ENCODE measurements at places on chromosomes 5 and 9. TPM values are rescaled to one million over a fixed set of nuclear protein-coding genes. Genes with fewer than 3 reads are reported as not detected.

Gene TRAPPC13
- total RNA-seq: 20.8 TPM

Gene CXCL14
- total RNA-seq: not detected

Gene ICE1
- 18.0 TPM for total RNA-seq

Gene GRM6
- not detected for total RNA-seq

DNA sequence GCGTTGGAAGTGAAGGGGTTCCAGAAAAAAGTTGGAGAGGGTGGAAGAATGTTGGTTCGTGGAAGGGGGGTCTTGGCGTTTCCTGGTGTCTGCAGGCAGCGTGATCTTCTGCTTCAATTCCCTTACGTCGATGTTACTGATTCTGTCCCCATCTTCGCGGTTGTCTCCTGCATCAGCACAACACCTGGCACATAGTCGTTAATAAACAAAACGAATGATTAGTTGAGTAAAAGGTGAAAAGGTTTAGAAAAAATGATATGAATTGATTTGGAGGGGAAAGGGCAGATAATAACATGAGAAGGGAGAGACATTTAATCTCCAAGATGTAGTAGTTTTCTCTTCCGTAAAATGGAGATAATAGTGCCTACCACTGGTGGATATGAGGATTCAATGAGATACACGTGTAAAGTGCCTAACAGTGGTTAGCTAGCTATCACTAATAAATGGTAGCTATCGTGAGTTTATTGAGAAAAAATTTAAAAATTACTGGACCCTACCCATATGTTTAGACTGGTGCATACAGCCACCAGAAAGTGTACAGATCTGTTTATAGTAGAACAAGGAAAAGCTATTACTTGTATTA lies 556 bp downstream of the MTREX start:
- DNase-seq: no peak

GRCh38 chr5:137656558-137656957 lies 79.3 kb downstream of the KLHL3 start:
- no peak for DNase-seq

GRCh38 chr5:136053336-136054141 lies 24.8 kb downstream of the TGFBI start:
- no peak for DNase-seq

- no peak for DNase-seq
These were observed 178.1 kb upstream of the IL12B start for GRCh38 chr5:159508344-159508743.

DNA sequence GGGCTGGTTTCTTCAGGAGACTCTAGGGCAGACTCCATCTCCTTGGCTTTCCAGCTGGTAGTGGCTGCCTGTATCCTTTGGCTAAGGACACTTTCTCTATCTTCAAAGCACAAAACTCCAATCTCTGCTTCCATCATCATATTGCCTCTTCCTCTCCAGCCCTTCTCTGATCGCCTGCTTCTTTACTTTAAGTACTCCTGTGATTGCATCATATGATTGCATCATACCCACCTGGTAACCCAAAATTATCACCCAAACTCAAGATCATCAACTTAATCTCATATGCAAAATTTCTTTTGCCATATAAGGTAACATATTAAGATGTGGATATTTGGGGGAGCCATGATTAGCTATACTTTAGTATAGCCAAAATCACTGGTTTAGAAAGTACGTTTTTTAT lies 1092.6 kb upstream of the CDH6 start:
- DNase-seq: no peak

DNA sequence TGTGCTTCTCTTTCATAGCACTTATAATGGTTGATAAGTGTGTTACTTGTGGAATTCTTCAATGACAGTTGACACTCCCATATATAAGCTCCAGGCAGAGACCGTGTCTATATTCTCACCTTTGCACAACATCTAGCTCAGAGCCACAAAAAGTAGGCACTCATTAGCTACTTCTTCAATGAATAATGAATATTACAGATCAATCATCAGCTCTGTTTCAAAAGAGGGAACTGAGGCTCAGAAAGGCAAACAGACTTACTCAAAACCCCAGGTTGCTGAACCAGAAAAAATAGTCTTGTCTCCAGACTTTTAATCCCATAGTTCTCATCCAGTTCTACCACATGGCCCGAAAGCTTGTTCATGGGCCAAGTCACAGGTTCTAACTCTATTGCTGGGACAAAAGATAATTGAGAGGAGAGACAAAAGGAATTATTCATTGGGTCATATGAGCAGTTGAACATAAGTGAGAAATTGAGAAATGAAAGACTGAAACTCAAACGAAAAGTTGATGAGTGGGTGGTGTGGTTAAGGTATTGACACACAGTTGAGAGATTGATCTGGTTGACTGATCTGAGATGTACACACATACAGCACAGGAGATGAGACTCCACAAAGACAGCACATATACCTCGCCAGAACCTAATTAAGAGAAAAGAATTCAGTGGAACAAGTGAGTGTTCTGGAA lies 381.6 kb downstream of the EFNA5 start:
- no peak for DNase-seq

DNA sequence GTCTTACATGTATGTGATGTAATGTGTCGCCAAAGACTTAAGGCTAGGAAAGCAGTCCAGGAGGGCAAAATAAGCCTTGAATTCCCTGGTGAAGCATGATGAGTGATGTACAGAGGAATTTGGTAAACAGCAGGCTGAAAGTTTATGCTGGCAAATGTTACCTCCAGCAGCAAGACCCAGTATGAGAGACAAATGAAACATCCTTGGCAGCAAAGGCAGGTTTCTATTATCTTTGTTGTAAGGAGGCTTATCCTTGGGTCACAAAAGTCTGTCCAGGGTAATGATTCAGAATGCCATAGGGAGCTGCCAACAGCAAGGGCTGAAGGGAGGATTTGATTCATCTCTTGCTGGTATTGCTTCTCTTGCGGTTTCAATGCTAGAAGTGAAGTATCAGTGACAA lies 75.9 kb upstream of the HTR4 start:
- DNase-seq: no peak

GRCh38 chr5:58491216-58491892 lies at the start of gene GAPT:
Gene GAPT (plus strand): TSS chr5:58491435. CDS start chr5:58494537, 3,102 bp downstream.
- no peak for DNase-seq

Measured in right cardiac atrium (tissue), 5 donors.